ENCODE measurements at places on chromosomes 4 and X. TPM values are rescaled to one million over a fixed set of nuclear protein-coding genes. Genes with fewer than 3 reads are reported as not detected.

GRCh38 chrX:40167850-40168479, 70.2 kb upstream of the BCOR start:
- DNase-seq: peak; percentile 37

DNA sequence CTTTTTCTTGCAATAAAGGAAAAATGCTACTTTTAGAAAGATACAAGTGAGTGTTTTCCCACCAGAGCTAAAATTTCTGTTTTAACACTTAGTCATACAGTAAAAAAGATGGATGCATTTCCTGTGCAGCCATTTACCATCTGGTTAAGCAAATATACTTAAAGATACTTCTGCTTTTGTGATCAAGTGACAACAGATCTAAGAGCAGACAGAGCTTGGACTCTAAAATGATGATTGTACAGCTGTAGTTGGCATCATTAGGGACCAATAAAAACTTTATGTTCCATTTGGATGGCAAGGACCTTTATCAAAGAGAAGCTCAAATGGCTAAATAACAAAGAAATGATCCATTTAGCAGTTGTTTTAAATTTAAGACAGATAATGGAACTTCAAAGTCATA, 270.8 kb downstream of the FSTL5 start:
- no peak for DNase-seq

- DNase-seq: no peak
Measured at GRCh38 chr4:19969492-19969891, 282.2 kb upstream of the SLIT2 start.

DNA sequence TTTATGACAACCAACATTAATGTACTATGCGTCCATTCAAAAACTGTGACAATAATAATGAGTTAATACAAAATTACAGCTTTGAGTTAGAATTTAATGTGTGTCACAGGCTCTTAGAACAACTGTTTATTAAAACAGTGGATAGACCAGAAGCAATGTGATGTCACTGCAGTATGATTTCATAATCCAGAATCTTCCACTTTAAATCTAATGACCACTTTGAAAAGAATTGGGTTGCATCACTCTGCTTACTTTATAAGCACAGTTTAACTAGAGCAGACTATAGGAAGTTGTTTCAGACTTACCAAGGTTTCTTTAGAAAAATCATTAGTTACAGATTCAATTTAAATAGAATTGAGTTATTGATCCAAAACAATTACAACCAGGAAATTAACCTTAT, 758.5 kb downstream of the KCTD8 start:
- no peak for DNase-seq

The BMPR1B gene
- total RNA-seq: not detected

GRCh38 chr4:112817933-112818593, 181.1 kb downstream of the LARP7 start:
- DNase-seq: no peak

The SYAP1 gene
- total RNA-seq: 20.0 TPM

DNA sequence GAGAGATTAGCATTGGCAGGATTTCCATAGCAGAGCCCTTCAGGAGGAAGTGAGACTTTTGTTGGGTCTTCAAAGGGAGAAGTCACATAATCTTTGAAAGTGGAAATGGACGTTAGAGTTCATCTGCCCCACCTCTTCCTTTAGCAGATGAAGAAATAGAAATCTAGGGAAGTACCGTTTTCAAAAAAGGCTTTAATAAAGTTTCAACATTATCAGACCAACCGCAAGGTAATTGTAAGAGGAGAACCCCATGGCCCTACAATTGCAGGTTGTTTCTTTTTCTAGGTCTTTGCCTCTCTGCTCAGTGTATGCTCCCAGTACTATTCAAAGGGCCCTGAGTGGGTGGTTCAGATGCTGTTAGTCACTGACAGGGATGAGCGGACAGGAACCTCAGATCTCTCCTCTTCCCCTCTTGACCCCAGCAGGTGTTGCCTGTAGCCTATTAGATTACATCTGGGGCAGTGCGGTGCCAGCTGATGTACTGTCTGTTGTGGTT, 48.6 kb upstream of the AP1S2 start:
- DNase-seq: peak; percentile 87

DNA sequence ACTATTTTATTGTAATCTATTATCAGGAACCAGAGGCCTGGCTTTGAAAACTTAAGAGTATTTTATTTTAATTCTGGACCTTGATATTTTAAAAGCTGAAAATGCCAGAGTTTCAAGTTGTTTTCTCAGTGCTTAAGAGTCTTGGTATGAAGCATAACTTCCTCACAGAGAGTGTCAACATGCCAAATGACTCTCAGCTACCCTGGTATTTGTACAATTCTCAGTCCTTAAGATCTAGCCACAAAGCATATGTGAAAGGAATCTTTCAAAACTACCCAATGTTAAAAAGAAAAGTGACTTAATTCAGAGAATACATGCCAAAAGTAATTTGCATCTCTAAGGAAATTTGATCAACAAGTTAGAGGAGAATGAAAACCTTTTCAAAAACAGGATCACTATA, 171.9 kb downstream of the DKK2 start:
- no peak for DNase-seq

The SERPINA7 gene
- not detected for total RNA-seq

DNA sequence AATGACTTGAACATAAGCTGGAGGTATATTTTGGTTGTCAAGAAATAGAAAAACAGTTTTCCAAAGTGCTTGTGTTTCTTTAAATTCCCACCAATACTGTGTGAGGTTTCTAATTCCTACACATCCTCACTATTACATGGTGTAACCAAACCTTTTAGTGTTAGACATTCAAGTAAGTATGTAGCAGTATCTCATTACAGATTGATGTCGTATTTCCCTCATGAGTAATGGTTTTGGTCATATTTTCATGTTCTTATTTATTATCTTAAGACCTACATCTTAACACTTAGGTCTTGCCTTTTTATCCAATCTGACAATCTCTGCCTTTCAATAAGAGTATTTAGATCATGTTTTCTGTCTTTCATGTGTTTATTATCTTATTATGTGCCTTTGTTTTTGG, 253.7 kb upstream of the ANXA10 start:
- no peak for DNase-seq

DNA sequence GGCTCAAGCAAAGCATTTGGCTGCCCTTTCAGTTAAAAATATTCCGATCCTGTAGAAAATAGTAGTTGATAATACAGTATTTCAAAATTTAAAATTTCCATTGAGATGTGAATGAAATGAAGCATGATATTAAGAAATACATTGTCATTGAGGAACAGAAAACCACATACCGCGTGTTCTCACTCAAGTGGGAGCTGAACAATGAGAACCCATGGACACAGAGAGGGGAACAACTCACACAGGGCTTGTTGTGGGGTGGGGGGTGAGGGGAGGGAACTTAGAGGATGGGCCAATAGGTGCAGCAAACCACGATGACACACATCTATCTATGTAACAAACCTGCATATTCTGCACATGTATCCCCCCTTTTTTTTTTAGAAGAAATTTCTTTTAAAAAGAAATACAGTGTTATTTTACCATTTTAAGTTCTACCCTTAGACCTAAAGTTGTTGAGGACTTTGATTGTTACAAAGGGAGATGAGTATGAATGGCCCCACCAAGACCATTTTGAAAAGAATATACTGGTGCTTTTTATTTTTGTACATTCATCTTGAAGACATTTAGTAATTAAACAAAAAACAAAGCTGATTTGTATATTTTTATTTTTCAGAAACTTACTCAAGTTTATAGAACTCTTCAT, 52.0 kb upstream of the IL13RA1 start:
- no peak for DNase-seq

- DNase-seq: peak; percentile 21
Measured at GRCh38 chrX:11423362-11423818, 130.2 kb downstream of the AMELX start.

The CXorf38 gene
- total RNA-seq: 15.9 TPM

DNA sequence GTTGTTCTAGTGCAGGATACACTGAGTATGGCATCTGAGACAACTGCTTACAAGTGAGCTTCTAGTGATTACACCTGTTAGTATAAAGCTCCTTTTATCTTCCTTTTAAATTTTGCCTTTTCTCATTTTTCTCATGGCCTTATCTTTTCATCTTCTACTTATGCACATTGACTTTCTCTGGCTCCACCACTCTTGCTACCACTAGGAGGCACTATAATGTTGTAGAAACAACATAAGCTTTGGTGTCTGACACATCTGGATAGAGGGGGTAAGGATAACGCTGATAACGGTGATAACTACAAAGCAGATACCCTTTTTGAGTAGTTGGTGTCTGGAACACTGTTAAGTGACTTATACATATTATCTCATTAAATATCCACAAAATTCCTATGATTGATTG, 187.4 kb upstream of the TEX13C start:
- peak; percentile 28 for DNase-seq

GRCh38 chr4:34181891-34182290, 2062.4 kb downstream of the ARAP2 start:
- DNase-seq: no peak

The STBD1 gene
- not detected for total RNA-seq

The ATP1B4 gene
- not detected for total RNA-seq

GRCh38 chrX:137194164-137194563, 160.4 kb upstream of the GPR101 start:
- peak; percentile 0 for DNase-seq

The NUDT10 gene
- total RNA-seq: not detected

The GABRG1 gene
- total RNA-seq: not detected

GRCh38 chr4:13432453-13432852, 51.7 kb downstream of the RAB28 start:
- no peak for DNase-seq

The SOX3 gene
- not detected for total RNA-seq

- DNase-seq: no peak
Measured at GRCh38 chrX:123814343-123814742, 45.5 kb upstream of the XIAP start.

- no peak for DNase-seq
Measured at GRCh38 chr4:85728464-85728863, 253.5 kb downstream of the ARHGAP24 start.

- no peak for DNase-seq
Measured at GRCh38 chrX:45774961-45775360, 574.3 kb upstream of the DIPK2B start.

The P2RY4 gene
- 0.21 TPM for total RNA-seq

DNA sequence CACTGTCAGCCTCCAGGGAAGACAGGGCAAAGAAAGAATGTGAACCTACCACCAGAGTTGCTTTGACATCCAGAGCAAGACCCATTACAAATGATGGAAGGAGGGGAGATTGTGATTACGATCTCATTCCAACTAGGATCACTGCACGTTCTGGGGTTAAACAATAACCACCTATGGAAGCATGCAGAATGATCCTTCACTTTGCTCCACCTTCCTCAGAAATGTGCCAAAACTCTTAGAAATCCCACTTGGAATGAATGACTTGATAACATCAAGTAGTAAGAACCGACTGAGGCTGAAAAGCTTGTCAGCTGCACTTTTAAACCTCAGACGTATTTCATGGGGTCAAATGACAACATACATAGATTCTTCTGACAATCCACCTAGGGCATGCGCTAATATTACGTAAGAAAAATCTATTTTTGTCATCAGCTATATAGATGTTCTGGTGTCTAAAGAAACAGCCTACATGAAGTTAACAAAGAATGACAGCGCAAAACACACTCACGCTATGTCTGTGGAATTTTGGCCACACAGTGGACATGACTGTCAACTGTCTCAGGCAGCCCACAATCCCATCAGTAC, 3.5 kb upstream of the STS start:
- no peak for DNase-seq

GRCh38 chr4:111839141-111839540, 306.1 kb upstream of the FAM241A start:
- DNase-seq: no peak

GRCh38 chr4:91470671-91471070, 833.1 kb upstream of the GRID2 start:
- DNase-seq: no peak

The FRG2 gene
- total RNA-seq: not detected

DNA sequence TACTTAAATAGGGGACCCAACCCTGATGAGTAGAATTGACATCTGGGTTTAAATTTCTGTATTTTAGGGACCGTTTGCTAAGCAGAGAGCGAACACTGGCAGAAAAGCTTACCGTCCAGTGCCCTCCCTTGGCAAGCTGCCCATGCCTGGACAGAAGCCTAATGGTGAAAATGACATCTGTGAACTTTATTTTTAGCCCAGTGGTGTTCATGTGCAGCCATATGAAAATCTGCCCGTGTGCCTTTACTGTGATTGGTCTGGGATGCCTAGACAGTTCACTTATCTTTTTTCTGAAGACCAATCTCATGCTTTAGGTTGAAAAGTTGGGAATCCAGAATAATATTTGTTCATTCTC, 1.1 kb downstream of the STBD1 start:
- no peak for DNase-seq

The COX7B2 gene
- not detected for total RNA-seq

The MAGEE2 gene
- total RNA-seq: not detected

Measured in OCI-LY7 (cell line).